ENCODE measurements at places on chromosomes 5 and 9.

DNA sequence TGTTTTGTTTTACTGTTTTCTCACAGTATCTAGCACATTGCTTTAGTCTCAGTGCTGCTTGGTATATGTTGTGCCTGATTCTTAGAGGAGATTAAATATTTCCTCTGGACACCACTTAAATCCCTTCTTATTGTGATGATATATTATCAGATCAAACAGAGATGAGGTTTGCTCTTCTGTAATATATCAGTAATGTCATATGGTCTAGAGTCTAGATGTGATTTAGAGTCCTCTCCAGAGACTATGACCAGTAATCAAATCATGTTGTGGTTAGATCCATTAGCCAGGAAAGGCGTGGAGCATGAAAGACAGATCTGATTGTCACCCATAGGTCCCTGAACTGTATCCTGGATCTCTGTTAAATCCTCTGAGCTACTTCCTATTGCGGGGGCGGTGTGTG, 24.4 kb downstream of the CAMK4 start:
- no peak for DNase-seq

DNA sequence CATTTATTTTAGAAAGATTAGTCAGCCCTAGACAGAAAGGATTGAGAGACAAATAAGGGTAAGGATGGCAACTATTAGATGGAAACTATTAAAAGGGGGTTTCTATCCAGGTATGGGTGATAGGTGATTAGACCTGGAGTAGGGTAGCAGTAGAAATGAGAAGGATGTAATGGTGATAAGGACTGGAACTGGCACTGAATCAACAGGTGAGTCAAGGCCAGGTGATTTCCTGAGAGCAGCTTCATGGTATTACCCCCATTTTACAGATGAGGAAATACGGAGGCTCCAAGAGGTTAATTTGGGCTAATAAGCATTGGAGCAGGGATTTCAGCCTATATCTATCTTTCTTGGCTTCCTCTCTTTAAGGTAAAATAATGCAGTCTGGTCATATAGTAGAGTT, 55.7 kb downstream of the CAST start:
- DNase-seq, result no peak

GRCh38 chr5:122156724-122157325, 27.5 kb downstream of the ZNF474 start:
- no peak for DNase-seq

DNA sequence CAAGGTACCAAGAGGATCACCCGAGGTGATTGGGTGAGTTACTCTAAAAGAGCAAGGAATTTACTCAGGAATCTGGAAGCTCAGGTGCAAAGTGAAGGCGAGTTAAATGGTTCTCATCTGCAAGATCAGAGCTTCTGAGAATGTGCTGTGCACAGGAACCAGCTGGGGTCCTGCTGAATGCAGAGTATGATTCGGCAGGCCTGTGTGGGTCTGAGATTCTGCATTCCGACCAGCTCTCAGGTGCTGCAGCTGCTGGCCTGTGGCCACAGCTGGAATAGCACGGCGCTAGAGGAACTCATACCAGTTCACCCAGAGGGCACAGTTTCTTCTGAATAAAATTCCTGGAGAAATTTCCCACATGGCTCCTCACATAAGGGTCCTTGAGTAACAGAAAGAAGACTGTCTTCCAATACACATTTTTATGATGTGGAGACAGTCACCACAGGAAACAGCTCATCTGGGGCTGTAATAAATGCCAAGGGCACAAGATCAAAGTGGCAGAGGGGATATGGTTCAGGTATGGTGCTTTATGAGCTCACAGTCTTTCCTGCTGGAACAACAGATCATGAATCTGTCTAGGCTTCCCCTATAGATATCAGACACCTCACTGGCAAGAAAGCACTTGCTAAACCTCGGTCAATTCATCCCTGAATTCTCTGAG, 83.9 kb downstream of the PTPN3 start:
- DNase-seq, result no peak

DNA sequence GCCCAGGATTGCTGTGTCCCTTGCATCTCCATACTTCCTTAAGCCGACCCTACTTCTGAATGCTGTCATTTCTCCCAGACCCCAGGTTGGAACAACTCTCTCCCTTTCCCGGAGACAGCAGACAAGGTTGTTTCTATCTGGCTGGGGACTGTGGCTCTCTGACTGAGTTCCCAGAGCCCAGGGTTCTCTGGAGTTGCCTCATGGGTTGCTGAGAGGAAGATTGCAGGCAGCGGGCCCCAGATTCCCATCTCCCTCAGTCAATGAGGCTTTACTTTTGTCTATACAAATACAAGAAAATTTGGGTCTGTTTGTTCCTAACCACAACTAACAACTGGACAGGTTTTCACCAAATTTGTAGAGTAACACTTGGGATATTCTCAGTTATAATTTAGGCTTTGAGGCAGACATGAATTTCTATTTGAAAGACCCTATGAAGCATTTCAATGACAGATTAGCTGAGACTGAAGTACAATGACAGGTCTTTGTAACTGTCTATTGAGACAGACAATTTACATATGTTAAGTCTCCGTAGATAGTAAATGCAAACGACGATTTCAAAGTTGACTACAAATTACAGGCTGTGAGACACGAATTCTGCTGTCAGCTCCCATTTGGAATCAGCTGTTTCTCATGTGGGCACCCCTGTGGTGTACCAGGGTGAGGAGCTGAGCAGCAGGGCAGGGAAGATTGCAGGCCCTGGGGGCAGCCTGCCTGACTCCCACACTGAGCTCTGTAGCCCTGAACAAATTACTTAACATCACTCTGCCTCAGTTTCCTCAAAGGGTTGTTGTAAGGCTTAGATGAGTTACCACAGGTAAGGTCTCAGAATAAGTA, 107.5 kb downstream of the ATP10B start:
- DNase-seq, result no peak

GRCh38 chr9:99180199-99180598, 41.5 kb downstream of the ALG2 start:
- no peak for DNase-seq

DNA sequence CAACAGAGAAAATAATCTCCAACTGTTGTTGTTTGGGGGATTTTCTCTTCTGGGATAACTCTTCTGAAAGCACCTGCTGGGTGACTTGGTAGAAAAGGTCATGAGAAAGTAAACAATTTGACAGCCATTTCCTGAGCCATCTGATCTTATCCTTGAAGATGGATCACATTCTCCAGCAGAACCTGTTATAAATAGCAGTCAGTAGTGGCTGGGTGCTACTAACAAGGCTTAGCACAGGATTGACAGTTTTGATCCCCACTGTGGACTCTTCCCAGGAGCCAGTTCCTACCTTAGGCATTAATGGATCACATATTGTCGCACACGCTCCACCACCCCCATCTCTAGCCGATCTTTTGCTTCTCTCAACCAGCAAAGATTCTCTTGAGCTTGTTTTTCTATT, 220.2 kb downstream of the PLK2 start:
- DNase-seq, result no peak

DNA sequence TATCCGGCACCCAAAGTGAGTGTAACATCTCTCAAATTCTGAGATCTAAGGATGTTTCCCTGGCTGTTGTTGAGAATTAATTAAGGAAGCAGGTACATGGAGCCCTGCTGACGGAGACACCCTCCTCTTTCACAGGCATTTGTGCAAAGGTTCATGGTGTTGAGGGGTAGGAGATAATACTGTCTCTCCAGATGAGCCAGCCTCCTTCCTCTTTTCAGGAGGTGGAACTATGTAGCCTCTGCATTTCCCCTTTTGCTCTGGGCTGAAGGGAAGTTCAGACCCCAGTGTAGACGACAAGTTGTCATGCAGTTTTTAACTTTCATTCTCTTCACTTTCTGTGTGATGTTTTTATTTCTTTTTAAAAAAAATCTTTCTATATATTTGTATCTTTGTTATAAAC, 107.5 kb downstream of the GALNT10 start:
- peak; percentile 33 for DNase-seq

DNA sequence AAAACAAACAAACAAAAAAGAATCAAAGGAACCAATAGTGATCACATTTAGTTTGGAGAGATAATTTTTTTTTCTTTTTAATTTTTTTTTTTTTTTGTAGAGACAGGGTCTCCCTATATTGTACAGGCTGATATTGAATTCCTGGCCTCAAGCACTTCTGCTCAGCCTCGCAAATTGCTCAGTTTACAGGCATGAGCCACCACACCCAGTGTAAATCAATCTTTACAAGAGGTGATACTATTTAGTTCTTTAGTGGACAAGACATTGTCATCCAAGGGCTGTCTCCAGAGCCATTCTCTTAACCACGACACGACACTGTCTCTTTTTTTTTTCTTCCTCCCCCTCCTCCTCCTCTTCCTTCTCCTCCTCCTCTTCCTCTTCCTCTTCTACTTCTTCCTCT, 29.6 kb downstream of the ERAP2 start:
- DNase-seq, result no peak

DNA sequence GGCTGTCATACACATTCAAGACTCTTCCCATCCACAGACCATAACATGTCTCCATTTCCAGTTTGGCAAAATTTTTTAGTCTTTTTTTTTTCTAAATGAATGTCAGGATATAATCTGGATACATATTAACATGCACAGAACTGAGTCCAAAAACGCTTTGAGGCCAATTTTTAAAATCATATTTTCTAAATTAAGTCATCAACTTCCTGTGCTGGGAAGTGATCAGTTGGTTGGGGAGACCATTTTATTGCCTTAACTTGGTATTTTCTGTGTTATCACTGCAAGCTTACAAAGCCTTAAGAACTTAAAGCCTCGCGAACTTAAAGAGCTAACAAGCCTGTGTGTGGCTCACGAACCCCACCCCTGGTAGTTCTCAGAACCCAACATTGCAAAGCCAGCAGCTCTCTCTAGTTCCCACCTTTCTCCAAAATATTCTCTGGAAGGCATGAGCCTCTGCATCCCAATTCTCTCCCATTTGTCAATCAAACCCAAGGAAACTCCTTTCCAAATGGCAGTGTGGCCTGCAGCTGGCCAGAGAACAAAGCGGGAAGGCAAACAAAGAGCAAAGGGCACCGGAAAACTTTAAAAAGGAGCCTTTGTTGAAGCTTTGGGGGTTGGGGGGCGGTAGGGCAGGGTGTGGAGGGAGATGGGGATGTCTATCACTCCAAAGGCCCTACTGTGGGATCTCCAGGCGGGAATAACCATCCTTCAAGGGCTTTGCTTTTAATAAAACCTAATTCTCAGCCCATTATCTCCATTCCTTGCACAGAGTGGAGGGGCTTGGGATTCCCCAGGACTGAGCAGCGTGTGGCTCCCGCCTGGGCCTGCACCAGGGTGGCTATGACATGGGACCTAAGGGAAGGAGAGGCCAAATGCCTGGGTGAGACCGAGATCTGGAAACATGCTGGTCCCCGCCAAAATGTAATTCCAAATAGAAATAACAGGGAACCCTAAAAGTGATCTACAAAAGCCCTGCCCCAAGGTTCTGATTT, 65.0 kb downstream of the ROR2 start:
- DNase-seq, result no peak

DNA sequence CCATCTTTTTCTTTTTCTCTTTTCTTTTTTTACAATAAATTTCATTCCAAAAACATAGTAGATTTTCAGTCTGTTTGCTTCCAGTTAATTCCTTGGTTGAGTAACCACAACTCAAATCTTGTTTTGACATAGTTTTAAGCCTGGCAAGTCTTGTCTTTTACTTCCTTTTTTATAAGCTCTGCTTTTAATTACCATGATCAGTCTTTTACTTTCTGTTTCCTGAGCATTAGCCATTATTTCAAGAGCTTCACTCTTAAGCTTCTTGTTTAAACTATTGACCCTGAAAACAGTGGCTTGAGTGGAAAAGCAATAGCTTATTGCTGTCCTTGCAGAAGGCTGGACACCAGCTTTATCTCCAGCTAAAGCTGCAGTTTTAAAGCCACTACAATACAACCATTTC, 1363.3 kb downstream of the MAT2B start:
- DNase-seq, result no peak
